ENCODE measurements at places on chromosomes 7 and 10.

DNA sequence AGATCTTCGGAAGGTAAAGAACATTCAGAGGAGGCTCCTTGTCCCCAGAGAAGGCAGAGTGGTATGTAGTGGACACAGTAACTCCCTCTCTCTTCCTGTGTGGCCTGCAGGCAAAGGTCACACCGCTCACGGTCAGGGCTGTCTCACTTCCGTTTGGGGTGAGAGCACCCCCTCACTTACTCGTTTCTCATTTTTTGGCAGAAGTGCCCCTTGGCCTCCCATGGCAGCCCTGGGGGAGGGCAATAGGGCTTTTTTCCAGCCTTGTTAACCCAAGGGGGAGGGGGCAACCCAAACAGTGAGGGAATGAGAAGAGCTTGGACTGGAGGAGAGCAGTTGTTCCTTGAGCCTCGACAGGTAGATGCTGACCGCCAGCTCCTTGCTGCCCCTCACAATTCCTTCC lies 31.8 kb upstream of the SRGN start:
- no peak for DNase-seq

DNA sequence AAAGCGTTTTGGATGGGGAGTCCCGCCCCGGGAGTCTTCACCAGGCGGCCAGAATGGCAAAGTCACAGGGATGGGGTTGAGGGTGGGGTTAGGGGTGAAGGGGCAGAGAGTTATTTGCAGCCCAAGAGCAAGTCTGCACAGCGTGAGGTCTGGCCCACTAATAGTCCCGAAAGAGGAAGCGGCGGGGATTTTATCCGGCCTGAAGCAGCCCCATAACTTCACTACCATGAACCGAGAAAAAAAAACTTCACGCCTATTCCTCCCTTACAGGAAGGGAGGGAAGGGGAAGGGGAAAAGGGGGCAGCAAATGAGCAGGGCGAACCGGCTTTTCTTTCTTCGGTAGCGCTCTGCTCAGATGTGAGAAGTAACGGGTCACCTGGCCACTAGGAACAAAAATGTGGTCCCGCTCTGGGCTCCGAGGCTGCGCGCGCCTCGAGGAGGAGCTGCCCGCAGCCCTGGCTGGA lies 712 bp downstream of the ITPRIP start:
- no peak for DNase-seq

GRCh38 chr7:17019106-17019505 lies 137.3 kb upstream of the AGR3 start:
- no peak for DNase-seq

GRCh38 chr7:111175908-111176441 lies 85.0 kb downstream of the LRRN3 start:
- DNase-seq, result no peak

Data from NCI-H2081 (cell line).